ENCODE measurements at places on chromosomes 5 and 9.

GRCh38 chr5:38538161-38538560 lies 18.3 kb downstream of the LIFR start:
- DNase-seq: no peak

DNA sequence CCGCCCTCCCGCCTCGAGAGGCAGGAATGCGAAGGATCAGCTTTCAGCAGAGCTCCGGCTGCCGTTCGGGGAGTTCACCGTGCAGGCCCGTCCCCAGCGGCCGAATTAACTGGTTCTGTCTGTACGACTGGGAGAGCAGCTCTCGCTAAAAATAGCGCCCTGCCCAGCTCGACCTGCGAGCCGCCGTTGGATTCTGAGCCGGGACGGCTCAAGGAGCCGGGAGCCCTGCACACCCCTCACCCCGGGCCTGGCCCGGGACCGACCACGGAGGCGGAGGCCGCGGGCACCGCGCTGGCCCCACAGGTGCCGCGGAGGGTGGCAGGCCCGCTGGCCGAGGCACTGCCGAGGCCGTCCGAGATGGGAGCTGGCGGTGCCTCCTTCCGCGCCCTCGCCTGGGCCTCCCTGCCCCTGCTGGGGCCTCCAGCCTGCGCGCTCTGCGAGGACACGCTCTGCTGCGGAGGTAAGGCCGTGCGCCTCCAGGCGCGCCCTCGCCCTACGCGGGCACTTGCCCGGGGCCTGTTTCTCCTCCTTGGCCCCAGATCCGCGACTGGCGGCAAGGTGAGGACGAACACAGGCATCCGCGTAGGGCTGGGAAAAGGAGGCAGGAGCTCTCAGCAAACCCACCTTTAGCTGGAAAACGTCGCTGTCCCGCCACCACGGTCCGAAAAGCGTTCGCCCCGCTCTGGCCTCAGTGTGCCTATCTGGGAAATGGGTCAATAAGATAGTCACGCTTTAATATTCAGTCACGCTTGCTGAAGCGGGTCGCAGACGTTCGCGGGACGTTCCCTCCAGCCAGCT lies 53.1 kb upstream of the DAB2IP start:
- DNase-seq: no peak

- DNase-seq: no peak
These were observed 151.0 kb upstream of the ZNF366 start for GRCh38 chr5:72658161-72658560.

DNA sequence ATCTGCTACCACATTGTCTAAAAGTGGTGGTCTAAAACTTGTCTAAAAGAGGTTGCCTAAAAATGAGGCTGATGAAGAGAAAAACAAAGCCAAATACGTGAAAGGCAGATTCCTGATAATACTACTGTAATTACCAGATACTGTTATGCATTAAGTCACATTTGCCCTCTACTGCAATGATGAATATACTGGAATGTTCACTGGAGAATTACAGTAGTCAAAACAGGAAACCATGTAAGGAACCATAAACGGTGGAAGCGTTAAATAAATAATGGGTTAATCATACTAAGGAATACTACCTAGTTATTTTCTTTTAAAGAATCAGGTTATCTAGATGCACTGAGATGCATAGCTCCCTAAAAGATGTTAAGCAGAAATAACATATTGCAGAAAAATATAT lies 201.3 kb downstream of the MCTP1 start:
- DNase-seq: no peak

DNA sequence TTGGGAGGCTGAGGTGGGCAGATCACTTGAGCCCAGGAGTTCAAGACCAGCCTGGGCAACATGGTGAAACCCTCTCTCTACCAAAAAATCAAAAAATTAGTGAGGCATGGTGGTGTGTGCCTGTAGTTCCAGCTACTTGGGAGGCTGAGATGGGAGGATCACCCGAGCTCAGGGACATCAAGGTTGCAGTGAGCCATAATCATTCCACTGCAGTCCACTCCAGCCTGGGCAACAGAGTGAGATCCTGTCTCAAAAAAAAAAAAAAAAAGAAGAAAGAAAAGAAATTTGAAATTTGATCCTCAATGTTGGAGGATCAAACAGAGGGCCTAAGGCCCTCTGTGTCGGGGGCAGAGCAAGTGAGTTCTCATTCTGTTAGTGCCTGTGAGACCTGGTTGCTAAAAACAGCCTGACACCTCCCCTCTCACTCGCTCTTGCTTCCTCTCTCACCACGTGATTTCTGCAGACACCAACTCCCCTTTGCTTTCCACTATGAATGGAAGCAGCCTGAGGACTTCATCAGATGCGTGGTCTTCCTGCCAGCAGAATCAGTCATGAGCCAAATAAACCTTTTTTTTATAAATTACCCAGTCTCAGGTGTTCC lies 8.4 kb upstream of the GOLPH3 start:
- DNase-seq: no peak

- DNase-seq: no peak
These were observed 5.5 kb downstream of the NKX2-5 start for GRCh38 chr5:173229382-173229959.

- no peak for DNase-seq
These were observed 104.2 kb upstream of the ELL2 start for GRCh38 chr5:96065685-96066385.

DNA sequence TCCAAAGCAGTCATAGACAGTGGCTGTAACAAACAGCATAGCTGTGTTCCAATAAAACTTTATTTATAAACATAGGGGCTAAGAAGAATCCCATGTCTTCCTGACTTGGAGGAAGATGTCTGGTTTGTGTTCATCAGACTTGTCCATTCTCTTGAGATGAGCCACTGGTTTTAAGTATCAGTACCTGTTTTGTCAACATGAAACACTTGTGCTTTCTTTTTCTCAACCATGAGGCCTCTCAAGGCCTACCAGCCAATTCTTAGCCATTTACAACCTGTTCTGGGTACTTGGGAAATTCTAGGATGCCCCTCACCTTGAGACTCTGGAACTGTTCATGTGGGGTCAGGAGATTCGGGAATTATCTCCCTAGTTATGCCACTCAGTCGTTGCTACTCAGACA lies 154.3 kb upstream of the PPP1R2B start:
- DNase-seq: no peak

DNA sequence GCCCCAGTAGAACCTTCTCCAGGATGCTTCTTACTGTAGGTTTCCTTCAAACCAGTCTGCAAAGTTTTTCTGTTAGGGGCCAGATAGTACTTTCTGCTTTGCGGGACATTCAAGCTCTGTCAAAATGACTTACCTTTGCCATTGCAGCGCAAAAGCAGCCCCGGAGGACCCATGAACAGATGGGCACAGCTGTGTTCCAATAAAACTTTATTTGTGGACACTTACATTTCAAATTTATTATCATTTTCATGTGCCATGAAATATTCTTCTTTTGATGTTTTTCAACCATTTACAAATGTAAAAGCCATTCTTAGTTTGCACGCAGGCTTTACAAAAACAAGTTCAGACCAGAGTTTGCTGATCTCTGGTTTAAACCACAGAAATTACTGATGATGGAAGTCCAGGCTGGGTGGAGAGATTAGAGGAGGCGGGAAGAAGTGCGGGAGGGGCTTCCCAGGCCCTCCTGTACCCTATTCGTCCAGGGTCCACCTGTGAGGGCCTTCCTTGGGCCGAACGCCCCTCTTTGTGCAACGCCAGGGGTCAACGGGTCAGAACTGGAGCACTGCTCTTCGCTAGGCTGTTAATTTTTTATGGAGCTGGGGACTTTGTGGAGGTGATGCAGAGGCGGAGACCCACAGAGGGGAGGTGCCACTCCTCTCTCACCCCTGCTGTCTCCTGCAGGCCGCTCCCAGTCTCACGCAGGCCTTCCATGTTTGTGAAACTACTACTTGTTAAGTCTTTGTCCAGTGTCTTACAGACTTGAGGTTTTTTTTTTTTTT lies 7.6 kb upstream of the ASS1 start:
- no peak for DNase-seq

DNA sequence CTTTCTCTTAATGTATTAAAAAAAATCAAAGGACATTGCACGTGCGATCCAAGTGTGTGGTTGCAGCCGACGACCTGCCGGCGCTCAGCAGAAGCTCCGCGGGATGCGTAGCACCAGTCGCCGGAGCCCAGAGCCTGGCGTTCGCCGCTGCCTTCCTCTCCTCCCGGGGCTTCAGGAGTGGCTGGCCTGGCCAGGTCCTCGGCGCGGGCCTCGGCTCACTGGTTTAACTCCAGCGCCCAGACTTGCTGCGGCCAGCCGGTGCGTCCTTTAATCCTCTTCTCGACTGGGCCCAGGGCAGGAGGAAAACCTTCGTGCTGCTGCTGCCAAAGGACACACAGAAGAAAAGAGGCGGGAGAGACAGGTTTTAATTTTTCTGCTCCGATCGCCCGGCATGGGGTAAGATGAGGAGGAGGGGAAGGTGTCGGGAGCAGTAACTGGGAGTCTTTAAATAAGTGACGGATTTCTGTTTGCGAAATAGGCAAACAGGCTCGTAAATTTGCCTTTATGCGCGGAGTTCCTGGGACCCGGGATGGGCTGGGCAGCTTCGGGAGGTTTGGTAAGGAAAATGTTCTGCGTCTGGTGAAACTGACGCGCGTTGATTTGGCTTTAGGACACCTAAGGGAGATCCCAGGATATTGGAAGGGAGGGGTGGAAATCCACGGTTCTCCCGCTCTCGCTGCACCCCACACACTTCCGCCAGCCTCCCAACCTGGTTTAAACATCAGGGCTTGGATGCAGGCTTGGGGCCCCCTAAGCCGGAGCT lies 2.3 kb downstream of the HAND1 start:
- DNase-seq: no peak

- DNase-seq: no peak
These were observed 135.8 kb downstream of the PLCXD3 start for GRCh38 chr5:41374631-41375030.

- no peak for DNase-seq
These were observed 119.1 kb upstream of the RASEF start for GRCh38 chr9:83182071-83182470.

- DNase-seq: no peak
These were observed 159.4 kb downstream of the RASEF start for GRCh38 chr9:82903503-82903902.

GRCh38 chr5:80215523-80215922 lies 40.3 kb downstream of the SERINC5 start:
- no peak for DNase-seq

DNA sequence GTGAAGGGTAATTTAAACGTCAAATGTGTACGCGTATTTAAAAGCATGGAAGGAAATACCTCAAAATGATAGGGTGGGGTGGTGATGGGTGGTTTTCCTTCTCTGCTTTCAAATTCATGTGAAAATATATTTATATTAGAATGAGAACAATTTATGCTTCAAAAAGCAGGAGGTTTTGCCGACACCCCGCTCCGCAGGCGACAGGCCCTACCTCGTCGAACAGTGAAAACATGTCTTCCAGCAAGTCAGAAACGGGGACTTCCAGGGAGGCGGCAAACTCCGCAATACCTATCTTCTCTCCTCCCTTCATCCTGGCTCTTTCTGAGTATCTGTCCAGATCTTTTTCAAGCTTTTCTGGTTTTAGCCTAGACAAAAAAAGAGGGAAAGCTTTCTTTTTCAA lies 28.5 kb upstream of the SLC6A3 start:
- DNase-seq: no peak

All from stimulated activated CD8-positive, alpha-beta memory T cell treated with anti-CD3 and anti-CD28 coated beads, Interleukin-7, amount 100 ng/mL, for 1 hour (primary cell).